ENCODE measurements at places on chromosomes 11 and 22. TPM values are rescaled to one million over a fixed set of nuclear protein-coding genes. Genes with fewer than 3 reads are reported as not detected.

Gene LRRC74B
- not detected for total RNA-seq

Gene CSTPP1
- total RNA-seq, result 21.9 TPM

Gene OR8D4
- not detected for total RNA-seq

Gene TRIM66
- 7.5 TPM for total RNA-seq

Gene CHCHD10
- 1.00 TPM for total RNA-seq

Gene TRIM48
- not detected for total RNA-seq

Gene SGSM1
- under 0.01 TPM for total RNA-seq

Gene TNNI2
- not detected for total RNA-seq

Gene FOSL1
- total RNA-seq, result 63.9 TPM

Gene MRGPRF
- total RNA-seq, result 33.6 TPM

Gene PGA4
- total RNA-seq, result not detected

Gene CHRM1
- total RNA-seq, result not detected

Gene P2RX6
- 0.44 TPM for total RNA-seq

Gene E2F8
- total RNA-seq, result 2.0 TPM

Gene TTC36
- total RNA-seq, result 0.22 TPM

Gene ZBED4
- total RNA-seq, result 10.1 TPM

Gene SCGB1D4
- total RNA-seq, result not detected

Gene DNAJB7
- total RNA-seq, result not detected

Gene CAVIN3
- total RNA-seq, result 432 TPM

Gene KIRREL3
- total RNA-seq, result 2.6 TPM

Gene GTPBP1
- 41.6 TPM for total RNA-seq

Gene MAPK12
- 41.2 TPM for total RNA-seq

Gene TMEM86A
- total RNA-seq, result 0.25 TPM

Gene OVCH2
- total RNA-seq, result not detected

Gene SLCO2B1
- 1.2 TPM for total RNA-seq

Gene IRAG1
- 22.6 TPM for total RNA-seq

Gene SYT9
- total RNA-seq, result 0.66 TPM

Gene DCHS1
- 35.2 TPM for total RNA-seq

Gene GNB1L
- 18.8 TPM for total RNA-seq

Gene FGF3
- not detected for total RNA-seq

Gene OR2AG1
- not detected for total RNA-seq

Gene GAL3ST3
- not detected for total RNA-seq

Gene RPS3
- total RNA-seq, result 1,878 TPM

Gene P2RX3
- not detected for total RNA-seq

Gene DGAT2
- 1.3 TPM for total RNA-seq

Gene PGGHG
- total RNA-seq, result 10.7 TPM

Gene NARS2
- total RNA-seq, result 34.7 TPM

Gene TMPRSS6
- not detected for total RNA-seq

All from uterine smooth muscle cell (primary cell).